ENCODE measurements at places on chromosomes 1 and 21.

DNA sequence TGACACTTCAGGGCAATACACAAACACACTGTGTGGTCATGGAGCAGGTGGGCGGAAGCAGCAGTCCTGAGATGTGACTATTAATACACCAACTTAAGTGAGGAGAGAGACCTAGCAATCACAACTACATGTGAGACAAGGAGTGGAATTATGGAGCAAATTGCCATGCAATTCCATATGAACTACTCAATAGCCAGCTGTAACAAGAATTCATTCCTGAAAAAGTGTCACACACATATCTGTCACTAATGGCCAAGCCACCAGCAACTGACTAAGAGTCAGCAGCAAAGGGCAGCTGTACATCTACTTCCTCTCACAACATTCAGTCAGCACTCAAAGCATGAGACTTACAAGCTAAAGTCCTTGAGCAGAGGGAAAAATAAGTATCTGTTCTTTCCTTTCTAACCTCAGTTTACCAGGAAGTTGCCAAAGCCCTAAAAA is 46.2 kb downstream of the GPR3 start:
- DNase-seq = no peak

GRCh38 chr21:20800106-20800505 is 198.1 kb upstream of the NCAM2 start:
- no peak for DNase-seq

- no peak for DNase-seq
Observed at GRCh38 chr1:27122652-27123051, 32.3 kb downstream of the SLC9A1 start.

GRCh38 chr1:24973315-24973714 is 43.2 kb upstream of the RUNX3 start:
- no peak for DNase-seq

- no peak for DNase-seq
Observed at GRCh38 chr1:47235241-47235681, 3.2 kb upstream of the TAL1 start.

DNA sequence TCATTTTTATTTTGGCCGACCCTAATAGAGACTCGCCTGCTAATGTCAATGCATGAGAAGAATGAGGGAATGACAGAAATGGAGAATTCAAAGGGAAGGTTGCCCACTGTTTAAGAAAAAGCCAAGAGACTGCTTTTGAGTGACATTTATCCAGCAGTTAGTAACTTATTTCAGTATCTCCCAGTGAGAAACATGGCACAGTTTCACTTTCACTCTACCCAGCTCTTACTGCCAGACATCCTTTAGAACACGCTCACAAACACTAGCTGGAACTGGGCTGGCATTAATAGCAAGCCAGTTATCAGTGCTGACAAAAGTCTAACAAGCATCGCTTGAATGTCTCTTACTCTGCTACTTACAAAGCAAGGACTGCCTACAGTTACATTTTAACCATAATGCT is 8.5 kb downstream of the GGPS1 start:
- DNase-seq = no peak

GRCh38 chr1:48245106-48245505 is 22.6 kb downstream of the SLC5A9 start:
- DNase-seq = no peak

- no peak for DNase-seq
Observed at GRCh38 chr1:212774584-212774983, 17.0 kb downstream of the NSL1 start.

- DNase-seq = no peak
Observed at GRCh38 chr21:16310176-16310575, 580.4 kb downstream of the USP25 start.

- no peak for DNase-seq
Observed at GRCh38 chr1:236124965-236125364, 17.4 kb upstream of the GPR137B start.

DNA sequence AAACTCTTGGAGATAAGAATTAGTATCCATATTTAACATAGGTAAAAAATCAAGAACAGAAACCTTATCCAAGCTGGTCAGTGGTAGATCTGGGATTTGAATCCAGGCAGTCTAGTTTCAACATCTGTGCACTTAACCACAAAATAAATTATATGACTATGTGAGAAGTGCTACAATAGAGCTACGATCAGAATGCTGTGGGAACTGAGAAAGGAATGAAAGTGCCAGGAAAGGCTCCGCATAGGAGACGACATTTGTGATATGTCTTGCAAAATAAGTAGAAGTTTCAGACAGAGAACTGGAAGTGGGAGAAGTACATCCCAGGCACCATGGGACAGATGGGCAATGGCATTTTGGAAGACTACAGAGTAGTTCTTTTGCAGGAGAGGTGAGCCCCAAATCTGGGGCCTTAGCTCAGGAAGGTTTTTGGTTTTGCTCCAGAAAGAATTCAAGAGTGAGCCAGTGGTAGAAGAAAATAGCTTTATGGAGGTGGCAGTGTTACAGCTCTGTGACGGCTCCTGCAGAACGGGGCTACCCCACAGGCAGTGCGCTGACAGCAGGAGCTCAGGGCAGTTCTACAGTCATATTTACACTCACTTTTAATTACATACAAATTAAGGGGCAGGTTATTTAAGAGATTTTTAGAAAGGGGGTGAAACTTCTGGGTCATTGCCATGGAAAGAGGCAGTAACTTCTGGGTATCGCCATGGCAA is 25.5 kb upstream of the GJA5 start:
- no peak for DNase-seq

DNA sequence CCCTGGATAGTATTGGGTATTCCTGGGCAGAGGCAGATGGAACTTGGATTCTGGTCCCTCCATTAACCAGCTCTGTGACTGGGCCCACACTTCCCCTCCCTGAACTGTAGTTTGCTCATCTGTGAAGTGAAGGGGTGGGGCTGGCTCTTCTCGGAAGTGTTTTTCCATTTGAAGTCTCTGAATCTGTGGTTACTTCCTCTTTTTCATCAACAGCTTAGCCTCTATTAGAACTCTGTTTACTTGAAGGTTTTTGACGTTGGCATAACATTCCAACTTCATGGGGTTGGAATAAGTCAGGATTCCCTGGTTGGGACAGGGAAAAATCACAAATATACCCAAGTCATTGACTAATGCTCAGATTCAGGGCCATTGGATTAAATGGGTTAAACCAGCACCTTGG is 3.6 kb downstream of the KIAA0040 start:
- DNase-seq = no peak

- no peak for DNase-seq
Observed at GRCh38 chr1:115113766-115114165, 24.5 kb upstream of the TSPAN2 start.

- no peak for DNase-seq
Observed at GRCh38 chr1:68706639-68707317, 209.9 kb upstream of the DEPDC1 start.

GRCh38 chr1:227092069-227092468 is 152.0 kb downstream of the COQ8A start:
- DNase-seq = no peak

Data from DMS79 (cell line).